ENCODE measurements at places on chromosomes 1 and 21. TPM values are rescaled to one million over a fixed set of nuclear protein-coding genes. Genes with fewer than 3 reads are reported as not detected.

Gene A3GALT2
- 1.0 TPM for total RNA-seq

Gene PCSK9
- total RNA-seq, result 40.5 TPM

Gene FH
- total RNA-seq, result 95.3 TPM

Gene ZMYND12
- 0.96 TPM for total RNA-seq

Gene TSSK3
- not detected for total RNA-seq

Gene TINAGL1
- 16.6 TPM for total RNA-seq

Gene SIPA1L2
- total RNA-seq, result 4.9 TPM

Gene B3GALT2
- 1.8 TPM for total RNA-seq

Gene PIK3C2B
- 2.5 TPM for total RNA-seq

Gene POGZ
- 29.4 TPM for total RNA-seq

Gene F11R
- 19.7 TPM for total RNA-seq

Gene SPRR2E
- total RNA-seq, result not detected

All from epithelial cell of alveolus of lung (primary cell).